ENCODE measurements at places on chromosomes 3 and 15.

DNA sequence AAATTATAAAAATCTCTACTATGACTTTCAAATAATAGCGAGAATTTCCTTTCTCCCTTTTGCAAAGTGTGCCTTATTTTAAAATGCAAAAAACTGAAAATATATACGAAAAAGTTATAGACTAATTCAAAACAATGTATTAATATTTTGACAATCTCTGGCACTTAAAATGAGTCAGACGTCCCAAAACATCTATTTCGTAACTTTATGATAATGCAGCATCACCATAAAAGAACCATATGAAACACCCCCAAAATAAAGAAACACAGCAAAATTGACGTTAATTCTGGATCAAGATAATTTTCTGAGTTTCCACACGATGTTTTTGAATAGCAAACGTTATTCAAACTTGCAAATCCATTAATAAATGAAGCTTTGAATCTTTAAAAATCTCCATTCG, 1.0 kb downstream of the COPS2 start:
- no peak for DNase-seq

DNA sequence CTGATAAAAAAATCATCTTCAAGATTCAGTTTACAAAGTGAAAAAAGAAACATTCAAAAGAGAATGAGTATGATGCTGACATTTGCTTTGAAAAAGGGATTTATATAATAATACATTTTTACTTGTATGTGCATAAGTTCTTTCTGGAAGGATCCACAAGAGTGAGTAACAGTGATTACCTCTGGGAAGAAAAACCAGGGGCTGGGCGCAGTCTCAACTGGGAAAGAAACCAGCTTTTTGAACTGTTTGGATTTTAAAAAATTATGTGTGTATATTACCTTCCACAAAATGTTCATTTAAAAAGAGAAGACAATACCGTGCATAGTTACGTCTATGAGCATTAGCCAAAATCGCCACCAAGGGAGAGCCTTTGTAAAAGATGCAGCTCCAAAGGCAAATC, 1.3 kb downstream of the CLEC3B start:
- DNase-seq = no peak

DNA sequence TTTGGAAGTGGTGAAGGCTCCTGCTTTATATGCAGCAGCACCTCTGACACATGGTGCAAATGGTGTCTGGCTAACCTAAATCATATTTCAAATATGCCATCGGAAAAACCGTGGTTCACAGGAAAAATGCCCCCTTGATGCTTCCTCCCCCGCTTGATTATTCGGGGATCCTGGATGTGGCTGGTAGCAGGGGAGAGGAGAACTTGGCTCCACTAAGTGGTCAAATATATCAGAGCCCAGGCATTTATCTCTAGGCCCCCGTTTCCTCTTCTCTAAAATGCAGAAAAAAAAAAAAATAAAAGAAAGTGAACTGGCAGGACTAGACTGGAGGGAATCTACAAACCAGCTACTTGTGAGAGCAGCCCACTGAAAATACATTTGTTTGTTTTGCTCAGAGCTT, 18.2 kb upstream of the ATP2B2 start:
- no peak for DNase-seq

DNA sequence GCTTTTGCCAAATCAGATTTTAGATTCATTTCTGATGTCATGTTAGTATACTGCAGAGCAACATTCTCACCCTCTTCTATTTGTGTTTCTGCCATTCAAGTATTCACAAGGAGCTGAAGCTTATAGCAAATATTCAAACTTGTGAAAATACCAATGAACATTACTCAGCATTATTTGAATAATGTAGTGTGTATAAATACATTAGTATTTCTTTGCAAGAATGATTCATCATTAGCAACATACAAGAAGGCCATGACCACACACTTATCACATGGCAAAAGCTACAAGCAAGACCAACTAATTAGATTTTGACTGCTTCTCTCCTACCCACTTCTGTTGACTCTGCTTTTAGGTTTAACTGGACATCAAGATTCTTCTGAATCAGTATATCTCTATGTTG, 124.9 kb downstream of the IGSF11 start:
- DNase-seq = no peak

GRCh38 chr3:172627057-172627809, 83.6 kb downstream of the NCEH1 start:
- no peak for DNase-seq

DNA sequence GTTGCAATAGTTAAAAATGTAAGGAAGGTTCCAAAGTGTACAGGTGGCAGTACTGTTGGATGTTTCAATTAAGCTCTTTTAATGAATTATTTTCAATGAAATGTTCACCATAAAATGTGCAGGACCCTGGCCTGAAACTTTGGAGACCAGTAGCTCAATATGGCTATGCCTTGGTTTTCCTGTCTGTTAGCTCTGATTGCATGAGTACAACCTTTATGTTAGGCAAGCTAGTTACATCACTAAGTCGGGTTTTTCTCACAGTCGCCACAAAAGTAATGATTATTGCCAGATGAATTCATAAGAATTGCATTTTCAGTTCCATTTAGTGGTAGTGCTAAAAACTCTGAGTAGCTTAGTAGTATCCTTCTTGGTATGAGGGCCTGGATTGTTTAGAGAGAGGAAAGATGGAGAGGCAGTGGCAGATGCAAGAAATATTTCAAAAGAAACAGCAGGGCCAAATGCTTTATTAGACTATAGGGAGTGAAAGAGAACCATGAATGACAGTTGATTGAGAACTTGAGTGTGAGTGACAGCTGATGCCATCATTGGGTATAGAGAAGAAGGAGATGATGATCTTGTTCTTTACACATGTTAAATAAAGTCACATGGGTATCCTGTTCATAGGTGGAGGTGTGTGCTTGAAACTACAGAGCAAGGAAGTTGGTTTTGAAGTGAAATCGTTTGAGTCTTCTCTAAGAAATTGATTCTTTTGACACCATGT, 109.5 kb downstream of the AKAP13 start:
- no peak for DNase-seq

- no peak for DNase-seq
Measured at GRCh38 chr3:113534365-113534764, 2.0 kb downstream of the SIDT1 start.

GRCh38 chr3:60582288-60582687, 669.0 kb downstream of the FHIT start:
- no peak for DNase-seq

- no peak for DNase-seq
Measured at GRCh38 chr15:69576948-69577351, 124.3 kb downstream of the RPLP1 start.

DNA sequence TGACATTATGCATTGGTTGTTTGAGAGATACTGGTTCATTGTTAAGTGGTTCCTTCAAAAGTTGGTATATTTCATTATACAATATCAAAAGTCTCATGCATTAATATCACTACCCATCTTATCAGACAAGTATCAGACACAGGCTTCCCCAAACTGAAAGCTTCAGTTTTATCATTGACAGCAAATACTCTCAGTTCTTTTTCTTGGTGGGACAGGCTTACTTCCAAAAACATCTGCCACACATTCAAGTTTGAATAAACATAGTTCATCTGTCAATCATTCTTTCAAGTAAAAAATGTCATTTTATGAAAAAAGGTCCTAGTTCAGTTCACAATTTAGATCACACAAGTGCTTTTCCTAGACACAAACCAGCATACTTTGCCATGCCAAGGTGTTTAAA, 280.0 kb upstream of the TRIM42 start:
- no peak for DNase-seq

DNA sequence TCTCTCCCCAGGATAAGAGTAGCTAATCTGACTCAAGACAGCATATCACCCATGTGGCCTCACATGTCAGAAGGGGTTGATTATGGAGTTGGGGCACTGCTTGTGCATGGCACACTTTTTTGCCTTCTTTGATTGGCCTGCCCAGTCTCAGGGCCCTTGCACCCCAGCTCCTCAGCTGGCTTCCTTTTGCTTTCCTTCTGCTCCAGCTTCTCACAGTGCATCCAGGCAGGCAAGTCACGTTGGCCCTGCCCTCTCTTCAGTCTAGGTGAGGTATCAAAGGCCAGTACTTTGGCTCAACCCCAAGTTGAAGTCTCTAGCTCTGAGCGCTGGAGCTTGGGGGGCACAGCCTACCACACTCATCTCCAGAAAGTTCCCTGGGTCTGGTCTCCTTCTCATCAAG, 42.2 kb downstream of the NGRN start:
- DNase-seq = no peak

DNA sequence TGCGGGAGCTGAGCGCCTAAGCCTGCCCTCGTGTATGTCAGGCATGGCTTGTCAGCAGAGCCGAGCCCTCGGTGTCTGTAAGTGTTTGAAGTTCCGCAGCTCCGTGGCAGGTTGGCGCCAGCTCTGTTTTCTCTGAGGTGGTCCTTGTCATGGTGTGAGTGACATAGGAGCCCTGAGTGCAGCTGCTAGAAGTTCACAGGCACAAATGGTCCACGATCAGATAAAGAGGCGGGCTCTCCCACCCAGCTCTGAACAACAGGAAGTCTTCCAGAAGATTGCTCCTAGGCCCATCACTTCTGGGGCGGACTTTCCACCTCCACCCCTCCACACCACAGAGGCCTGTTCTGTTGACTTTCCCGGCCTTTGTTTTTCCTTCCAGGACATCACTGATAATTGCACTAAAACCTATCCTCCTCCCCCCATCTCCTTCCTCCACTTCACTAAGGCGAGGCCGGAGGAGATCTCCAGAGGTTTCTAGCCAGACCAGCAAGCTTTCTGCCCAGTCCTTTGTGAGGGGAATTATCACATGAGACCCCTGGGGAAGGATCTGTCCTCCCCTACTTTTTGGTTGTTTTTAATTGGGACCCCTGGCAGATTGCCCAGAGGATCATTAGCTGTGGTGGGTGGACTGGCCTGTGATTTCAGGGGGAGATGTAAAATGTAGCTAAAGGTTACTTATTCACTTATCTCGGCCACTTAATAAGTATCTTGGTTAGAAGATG, 19.9 kb downstream of the ITPR1 start:
- DNase-seq = no peak

DNA sequence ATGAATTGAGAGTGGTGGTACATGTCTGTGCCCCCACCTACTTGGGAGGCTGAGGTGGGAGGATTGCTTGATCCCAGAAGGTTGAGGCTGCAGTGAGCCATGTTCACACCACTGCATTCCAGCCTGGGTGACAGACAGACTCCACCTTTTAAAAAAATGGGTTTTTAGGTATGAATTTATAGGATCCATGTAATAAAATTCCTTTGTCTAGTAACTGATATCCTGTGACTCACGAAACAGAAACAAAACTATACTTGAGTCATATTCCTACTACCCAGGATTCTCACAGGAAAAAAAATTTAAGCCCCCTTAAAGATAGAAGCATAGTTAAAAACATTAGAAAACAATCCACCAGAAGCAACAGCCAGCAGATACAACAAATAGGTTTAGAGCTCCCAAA, 10.0 kb upstream of the CRTC3 start:
- DNase-seq = no peak

DNA sequence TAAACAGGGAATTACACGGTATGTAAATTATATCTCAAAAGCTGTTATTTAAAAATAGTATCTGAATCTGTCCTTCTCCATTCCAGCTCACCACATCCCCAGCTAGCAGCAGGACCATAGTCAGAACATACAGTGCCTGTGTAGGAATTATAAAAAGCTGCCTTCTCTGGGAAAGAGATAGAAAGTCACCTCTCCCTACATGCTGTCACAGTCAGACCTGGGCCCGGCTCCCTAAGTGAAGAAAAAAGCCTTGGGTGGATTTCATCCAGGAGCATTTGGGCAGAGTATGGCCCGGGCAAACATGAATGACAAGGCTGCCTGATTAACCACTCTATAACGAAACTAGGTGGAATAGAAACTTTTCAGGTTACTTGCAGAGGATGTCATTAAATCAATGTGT, 144.1 kb downstream of the CNTN3 start:
- DNase-seq = no peak

DNA sequence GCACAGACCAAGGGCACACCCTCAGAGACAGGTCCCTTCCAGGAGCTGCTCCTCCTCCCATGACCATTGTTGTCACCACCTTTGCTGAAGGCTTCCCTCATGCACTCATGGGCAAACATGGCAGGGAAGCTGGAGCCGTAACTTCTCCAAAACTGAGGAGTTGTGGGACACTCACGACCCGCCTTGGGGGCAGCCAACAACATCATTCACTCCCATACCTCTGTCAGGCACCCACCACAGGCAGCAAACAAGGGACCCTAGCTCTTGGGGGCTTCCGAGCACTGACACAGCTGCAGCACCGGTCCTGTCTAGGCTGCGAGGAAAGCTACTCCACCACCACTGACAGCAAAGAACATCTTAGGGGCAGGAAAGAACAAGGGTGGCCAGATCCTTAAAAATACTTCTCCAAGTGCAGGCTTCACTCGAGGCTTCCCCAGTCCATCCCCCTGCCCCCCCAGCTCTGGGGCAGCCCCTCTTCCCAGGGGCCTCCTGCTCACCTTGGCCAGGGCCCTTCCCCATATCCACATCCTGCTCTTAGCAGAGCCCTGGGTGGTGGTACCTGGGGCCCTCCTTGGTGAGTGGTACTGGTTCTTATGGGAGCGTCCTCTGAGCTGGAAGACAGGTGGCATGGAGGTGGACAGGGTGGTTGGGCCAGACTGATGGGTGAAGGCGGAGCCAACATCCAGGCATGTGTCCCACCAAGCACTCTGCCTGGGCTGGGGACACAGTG, 28.0 kb upstream of the DUSP7 start:
- DNase-seq = no peak

DNA sequence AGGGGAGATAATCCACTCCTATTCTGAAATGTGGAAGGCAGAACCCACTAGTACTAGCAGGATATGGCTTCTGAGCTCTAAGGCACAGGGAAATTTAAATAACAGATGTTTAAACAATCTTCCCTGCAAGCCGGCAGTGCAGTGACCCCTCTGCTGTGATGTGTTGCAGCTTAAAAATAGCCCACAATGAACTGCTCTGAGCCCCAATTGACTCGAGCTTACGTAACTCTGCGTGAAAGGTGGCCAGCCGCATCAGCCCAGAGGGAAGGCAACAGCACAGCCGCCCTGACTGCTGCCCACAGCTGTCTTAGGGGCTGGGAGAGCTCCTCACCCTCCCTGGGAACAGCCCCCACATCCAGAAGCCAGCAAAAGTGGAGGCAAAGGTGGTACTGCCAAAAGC, 12.5 kb upstream of the CAMKV start:
- DNase-seq = no peak

DNA sequence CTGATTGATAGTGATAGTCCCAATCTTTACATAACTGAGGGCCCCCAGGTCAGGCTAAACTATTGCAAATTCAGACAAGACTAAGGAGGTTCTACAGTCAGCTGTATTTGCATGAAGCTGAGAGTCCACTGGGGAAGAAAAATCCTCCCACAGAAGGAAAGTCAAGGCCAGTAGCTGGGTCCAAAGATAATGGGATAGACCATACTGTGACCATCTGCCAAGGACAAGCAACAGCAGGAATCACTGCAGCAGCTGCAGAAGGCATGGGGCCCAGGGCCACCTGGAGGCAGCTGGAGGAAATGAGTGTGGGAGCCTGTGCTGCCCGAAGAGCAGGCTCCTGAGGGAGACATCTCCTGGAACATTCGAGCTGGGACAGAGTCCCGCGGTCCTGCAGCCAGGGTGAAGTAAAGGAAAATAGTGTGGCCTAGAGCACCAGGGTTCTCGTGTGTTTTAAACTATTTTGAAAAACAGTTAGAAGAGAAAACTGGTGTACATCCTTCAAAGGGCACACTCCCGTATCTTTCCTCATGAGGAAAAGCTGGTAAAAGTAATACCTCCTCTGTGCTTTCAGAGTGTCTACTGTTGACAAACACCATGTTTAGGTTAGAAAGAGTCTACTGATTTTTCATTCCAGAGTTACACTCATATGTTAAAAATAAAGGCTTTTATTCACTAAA, 13.2 kb upstream of the TMEM212 start:
- DNase-seq = no peak

GRCh38 chr3:181103605-181104004, 114.1 kb upstream of the DNAJC19 start:
- no peak for DNase-seq

- no peak for DNase-seq
Measured at GRCh38 chr3:56940976-56941375, 119.5 kb upstream of the SPATA12 start.

All from activated CD4-positive, alpha-beta T cell treated with anti-CD3 and anti-CD28 coated beads, Interleukin-2, amount 50 U/mL, for 24 hours (primary cell).